ENCODE measurements at places on chromosomes 6 and 20. TPM values are rescaled to one million over a fixed set of nuclear protein-coding genes. Genes with fewer than 3 reads are reported as not detected.

Gene HDGFL1
- not detected for total RNA-seq

DNA sequence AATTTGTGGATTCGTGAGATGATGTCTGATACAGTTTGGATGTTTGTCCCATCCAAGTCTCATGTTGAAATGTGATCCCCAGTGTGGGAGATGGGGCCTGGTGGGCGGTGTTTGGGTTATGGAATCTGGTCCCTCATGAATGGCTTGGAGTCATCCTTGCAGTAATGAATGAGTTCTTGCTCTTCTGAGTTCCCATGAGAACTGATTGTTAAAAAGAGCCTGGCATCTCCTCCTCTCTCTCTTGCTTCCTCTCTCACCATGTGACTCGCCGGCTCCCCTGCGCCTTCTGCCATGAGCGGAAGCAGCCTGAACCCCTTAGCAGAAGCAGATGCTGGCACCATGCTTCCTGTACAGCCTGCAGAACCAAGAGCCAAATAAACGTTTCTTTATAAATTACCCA is 30.5 kb upstream of the RPP40 start:
- peaks cover 13% of the 10 kb centered on the region for H3K4me1 ChIP-seq
- H3K4me3 ChIP-seq, result no peak overlapping the region
- DNase-seq, result no peak
- H3K27ac ChIP-seq, result no peak overlapping the region

Gene ADTRP
- not detected for total RNA-seq

GRCh38 chr6:88013554-88013953 is 34.1 kb upstream of the SPACA1 start:
- no peaks in the 10 kb centered on the region for H3K4me1 ChIP-seq
- peak; percentile 6 for DNase-seq
- H3K27me3 ChIP-seq, result no peaks in the 10 kb centered on the region
- H3K36me3 ChIP-seq, result no peaks in the 10 kb centered on the region
- H3K27ac ChIP-seq, result no peak overlapping the region

Gene IRF4
- total RNA-seq, result 0.53 TPM

Gene SNPH
- total RNA-seq, result 0.90 TPM

Gene FGD2
- 0.06 TPM for total RNA-seq

Gene CYP39A1
- 7.1 TPM for total RNA-seq
